NB4 (cell line): ENCODE measurements at places on chromosomes 6 and 20.

- DNase-seq, result no peak
Measured at GRCh38 chr6:143097224-143097795, 36.6 kb downstream of the AIG1 start.

DNA sequence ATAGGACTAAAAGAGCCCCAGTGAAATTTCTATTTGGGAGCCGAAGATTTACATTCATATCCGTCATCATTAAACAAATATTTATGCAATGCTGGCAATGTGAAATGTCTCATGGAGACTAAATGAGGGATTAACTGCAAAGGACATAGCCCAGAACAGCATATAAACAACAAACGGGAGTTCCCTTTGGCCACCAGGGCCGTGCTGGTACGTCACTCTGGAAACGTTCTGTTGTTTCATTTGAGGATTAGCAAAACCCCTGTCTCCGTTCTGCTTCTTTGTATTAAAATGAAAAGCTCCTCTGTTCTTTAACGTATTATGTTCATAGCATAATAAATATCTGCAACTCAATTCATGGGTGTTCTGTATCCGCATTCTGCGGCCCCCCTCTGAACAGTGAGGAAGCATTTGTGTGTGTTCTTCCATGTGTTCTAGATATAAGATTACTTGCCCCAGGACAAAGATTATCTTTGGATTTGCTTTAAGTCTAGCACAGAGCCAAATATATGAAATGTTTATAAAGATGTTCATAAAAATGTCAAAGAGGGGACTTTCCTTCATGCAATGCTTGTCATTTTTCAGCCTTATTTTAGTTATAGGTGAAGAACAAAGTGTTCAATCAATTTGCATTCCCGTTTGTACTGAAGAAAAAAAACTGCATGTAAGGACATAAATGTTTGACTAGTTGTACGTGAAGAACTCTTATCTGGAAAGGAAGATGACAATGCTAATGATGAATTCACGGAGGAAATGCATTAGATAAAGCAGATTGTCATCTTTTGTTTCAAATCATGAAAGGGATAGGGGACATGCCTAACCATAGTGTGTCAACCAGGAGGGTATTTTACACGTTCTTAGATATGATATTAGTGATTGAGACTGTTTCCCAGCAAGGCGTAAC lies 90.0 kb upstream of the TNFAIP3 start:
- DNase-seq, result no peak

DNA sequence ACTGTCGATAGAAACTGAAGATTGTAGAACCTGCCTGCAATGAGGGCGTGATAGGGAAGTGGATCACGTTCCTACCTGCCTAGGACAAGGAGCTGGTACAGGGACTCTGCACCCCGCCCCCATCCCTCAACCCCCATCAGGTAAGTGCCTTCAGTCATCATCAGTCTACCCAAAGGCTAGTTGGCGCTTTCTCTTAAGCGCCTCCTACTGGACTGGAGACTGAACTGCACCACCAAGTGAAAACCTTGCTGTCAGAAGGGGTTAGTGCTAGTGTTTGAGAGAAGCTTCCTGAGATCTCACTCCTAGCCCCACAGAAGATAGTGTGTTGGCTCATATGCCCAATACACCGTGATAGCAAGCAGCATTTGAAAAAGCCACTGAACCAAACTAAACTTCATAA lies 706.5 kb upstream of the MAN1A1 start:
- peak; percentile 32 for DNase-seq

- no peak for DNase-seq
Measured at GRCh38 chr6:27279513-27280063, 32.1 kb downstream of the PRSS16 start.

DNA sequence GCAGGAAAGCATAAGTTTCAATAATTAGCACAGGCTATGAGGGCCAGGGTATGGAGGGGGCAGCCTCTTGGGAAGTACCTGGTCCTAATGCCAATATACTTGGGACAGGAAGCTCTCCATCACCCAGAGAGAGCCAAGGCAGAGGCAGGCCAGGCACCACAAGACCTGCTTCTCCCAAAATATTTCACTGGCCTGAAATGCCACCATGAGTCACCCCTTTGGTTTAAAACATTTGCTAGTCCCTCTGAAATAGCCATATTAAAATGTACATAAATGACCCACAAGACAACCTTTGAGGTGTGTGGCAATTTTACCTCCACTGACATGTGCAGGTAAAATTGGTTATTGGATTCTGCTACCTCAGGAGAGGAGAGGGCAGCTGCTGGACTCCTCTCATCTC lies 23.4 kb upstream of the SCUBE3 start:
- no peak for DNase-seq

GRCh38 chr20:50815162-50815989 lies 20.5 kb downstream of the BCAS4 start:
- DNase-seq, result peak; percentile 51

GRCh38 chr6:55963301-55963700 lies 87.9 kb upstream of the BMP5 start:
- DNase-seq, result peak; percentile 17

DNA sequence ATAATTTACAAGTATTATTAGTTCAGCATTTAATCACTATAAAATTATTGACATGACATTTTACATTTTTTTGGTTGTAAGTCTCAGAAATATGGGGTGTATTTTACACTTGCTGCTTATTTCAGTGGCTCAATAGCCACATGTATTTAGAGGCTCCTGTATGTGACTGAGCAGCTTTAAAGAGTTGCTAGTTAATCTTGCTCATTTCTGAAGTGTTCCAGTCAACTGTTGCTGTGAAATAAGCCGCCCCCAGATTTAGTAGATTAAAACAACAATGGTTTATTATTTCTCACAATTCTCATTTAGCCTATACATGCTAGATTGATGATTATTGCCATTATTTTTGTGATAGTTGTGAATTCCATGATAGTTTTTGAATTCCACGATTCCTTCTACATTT lies 23.0 kb downstream of the CD109 start:
- no peak for DNase-seq

- no peak for DNase-seq
Measured at GRCh38 chr6:149063468-149063867, 254.0 kb upstream of the TAB2 start.

- DNase-seq, result no peak
Measured at GRCh38 chr6:4948781-4949450, 54.9 kb downstream of the RPP40 start.

GRCh38 chr20:23668477-23668951 lies 20.3 kb downstream of the CST4 start:
- peak; percentile 70 for DNase-seq

- no peak for DNase-seq
Measured at GRCh38 chr20:6029538-6029937, 24.3 kb downstream of the LRRN4 start.

GRCh38 chr6:144047688-144048087 lies 39.6 kb upstream of the PLAGL1 start:
- no peak for DNase-seq

GRCh38 chr6:33672808-33673207 lies 38.7 kb downstream of the UQCC2 start:
- DNase-seq, result peak; percentile 90
